ENCODE measurements at places on chromosomes 13 and 19. TPM values are rescaled to one million over a fixed set of nuclear protein-coding genes. Genes with fewer than 3 reads are reported as not detected.

Gene TBC1D4
- total RNA-seq, result 30.5 TPM

Gene KLC3
- total RNA-seq, result 0.35 TPM

Gene ZSCAN4
- total RNA-seq, result 0.18 TPM

Gene ZNF490
- 8.4 TPM for total RNA-seq

Gene CGB2
- not detected for total RNA-seq

Gene EDDM13
- total RNA-seq, result 1.2 TPM

Gene ATXN8OS
- not detected for total RNA-seq

Gene ZNF540
- 3.0 TPM for total RNA-seq

Gene IGFL1
- not detected for total RNA-seq

Gene ZNF460
- total RNA-seq, result 66.0 TPM

DNA sequence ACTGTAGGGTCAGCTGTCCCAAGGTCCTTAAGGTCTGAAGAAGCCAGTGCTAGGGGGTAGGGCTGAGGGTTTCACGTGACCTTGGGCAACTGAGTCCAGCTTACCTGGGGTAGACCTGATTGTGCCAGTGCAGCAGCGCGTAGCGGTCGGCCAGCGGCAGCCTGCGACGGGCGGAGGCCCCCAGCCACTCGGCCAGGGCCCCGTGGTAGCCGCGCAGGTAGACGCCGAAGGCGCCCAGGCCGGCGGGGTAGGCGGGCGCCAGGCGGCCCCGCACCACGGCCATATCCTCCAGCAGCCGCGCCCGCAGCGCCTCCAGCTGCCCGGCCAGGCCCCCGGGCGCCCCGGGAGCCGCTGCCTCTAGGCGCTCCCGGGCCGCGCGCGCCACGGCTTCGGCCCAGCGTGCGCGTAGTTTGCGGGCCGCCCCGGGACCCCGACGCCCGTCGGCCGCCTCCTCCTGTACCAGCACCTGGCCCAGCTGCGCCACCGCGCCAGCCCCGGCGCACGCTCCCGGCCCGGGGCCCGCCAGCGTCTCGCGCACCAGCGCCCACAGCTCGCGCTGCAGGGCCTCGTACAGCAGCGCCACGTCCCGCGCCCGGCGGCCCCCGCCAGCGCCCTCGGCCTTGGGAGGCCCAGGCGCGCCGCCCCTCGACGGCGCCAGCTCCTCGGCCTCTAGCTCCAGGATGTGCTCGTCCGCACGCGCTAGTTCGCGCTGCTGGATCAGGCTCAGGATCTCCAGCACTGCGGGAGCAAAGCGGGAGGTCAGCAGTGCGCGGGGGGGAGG, 10.9 kb downstream of the EXOC3L2 start:
- no peak for DNase-seq

DNA sequence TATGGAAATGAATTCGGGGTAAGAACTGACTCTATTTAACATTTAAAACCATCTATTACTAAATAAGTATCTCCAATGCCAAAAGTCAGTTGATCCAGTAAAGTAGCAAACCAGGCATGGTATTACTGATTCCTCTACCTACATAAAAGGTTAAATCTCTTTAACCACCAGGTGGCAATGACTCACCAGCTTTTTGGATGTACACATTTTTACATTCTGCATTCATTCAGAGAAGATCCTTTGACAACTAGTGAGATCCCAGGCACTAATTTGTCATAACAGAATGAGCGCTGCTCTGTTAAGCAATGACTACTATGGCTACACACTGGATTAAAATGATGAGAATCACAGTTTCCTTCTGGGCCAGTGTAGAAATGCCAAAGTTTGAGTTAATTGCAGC, 329.8 kb upstream of the GPC6 start:
- DNase-seq, result no peak

DNA sequence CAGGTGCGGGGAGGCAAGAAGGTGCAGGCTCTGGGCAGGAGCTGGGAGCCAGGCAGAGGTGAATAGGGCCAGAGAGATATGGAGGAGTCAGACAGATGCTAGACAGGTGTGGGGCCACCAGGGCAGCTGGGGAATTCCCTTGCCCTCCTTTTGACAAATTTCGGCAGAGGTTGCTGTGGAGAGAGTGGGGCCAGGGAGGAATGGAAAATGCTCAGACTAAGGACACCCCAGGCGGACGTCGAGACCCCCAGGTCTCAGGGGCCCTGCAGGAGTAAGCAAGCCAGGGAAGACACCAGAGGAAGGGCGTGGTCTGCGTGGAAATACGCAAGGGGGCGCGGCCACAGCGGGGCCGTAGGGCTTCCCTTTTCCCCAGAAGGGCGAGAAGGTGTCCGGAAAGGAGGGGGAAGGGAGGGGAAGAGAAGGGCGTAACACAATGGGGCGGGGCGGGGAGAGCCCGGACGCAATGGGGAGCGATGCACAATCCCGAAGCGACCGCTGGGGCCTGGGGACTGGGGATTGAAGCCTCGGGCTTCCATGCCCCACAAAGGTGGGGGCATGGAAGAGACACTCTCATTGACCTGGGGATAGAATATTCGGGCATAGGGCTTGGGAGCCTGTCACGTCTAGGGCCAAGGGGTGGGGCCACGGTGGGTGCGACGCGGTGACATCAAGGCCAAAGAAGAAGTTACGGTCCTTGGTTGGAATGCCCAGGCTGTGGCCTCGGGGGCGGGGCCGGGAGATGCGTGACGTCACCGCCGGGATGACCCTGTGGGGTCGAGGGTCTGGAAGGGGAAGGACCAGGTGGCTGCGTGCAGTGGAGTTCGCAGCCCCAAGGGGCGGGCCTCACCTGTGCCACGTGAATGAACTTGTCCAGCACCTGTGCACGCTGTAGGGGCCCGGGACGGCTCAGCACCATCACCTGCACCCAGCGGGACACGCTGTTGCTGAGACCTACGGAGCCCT, 8.2 kb downstream of the RASGRP4 start:
- DNase-seq, result peak; percentile 69

- no peak for DNase-seq
Observed at GRCh38 chr19:50003810-50004419, 21.3 kb downstream of the VRK3 start.

DNA sequence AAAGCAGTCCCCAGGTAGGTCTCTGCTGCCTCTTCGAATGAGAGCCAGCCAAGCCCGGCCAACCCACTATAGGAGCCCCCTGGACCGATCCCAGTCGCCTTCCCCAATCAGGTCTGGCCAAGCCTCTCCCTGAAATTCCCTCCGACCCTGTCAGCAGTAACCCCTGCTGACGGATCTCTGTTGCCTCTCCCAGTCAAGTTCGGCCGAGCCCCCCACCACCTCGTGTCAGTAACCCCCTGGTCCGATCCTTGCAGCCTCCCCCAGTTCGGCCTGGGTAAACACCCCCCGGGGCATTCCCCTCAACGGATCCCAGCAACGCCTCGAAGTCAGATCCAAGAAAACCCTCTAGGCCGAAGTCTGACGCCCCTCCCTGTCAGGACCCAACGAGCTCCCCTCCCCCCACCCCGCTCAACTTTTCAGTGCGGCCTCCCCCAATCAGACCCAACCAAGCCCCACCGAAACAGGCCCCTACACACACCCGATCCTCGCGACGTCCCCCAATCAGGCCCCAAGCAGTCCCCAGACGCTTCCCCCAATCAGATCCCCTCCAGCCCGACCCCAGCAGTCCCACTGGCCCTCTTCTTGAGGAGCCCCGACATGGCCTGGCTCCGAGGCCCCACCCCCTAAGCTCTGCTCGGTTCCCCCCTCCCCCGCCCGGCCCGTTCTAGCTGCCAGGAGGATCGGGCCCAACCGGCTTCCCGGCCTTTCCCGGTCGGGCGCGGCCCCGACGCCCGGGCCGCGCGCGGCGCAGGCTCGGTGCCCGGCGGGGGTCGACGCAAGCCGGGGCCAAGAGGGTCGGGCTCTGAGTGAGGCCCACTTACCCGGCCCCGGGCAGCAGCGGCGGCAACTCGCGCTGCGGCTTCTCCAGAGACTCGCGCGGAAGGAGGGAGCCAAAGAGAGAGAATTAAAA, 1.8 kb downstream of the TNPO2 start:
- peak; percentile 59 for DNase-seq

GRCh38 chr19:11045536-11045935, 43.7 kb upstream of the LDLR start:
- DNase-seq, result no peak

DNA sequence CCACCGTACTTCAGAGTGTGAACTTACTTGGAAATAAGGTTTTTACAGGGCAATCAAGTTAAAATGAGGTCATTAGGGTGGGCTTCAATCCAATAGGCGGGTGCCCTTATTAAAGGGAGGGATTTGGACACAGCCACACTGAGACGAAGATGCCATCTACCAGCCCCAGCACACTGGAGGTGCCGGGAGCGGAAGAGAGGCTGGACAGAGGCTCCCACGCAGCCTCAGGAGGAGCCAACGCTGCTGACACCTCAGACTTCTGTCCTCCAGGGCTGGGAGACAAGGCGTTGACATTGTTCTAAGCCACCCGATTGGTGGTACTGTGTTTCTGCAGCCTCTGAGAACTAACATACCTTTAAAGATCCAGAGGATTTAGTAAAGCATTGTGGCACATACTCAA, 12.6 kb upstream of the RAB20 start:
- no peak for DNase-seq

GRCh38 chr13:110699148-110700145, 6.5 kb downstream of the CARS2 start:
- no peak for DNase-seq

GRCh38 chr13:48817166-48817802, 158.4 kb upstream of the FNDC3A start:
- DNase-seq, result no peak

GRCh38 chr19:15449620-15450527, at the start of gene WIZ:
WIZ (minus strand) TSS chr19:15449956; CDS start chr19:15448307, 1,649 bp downstream.
- DNase-seq, result no peak

DNA sequence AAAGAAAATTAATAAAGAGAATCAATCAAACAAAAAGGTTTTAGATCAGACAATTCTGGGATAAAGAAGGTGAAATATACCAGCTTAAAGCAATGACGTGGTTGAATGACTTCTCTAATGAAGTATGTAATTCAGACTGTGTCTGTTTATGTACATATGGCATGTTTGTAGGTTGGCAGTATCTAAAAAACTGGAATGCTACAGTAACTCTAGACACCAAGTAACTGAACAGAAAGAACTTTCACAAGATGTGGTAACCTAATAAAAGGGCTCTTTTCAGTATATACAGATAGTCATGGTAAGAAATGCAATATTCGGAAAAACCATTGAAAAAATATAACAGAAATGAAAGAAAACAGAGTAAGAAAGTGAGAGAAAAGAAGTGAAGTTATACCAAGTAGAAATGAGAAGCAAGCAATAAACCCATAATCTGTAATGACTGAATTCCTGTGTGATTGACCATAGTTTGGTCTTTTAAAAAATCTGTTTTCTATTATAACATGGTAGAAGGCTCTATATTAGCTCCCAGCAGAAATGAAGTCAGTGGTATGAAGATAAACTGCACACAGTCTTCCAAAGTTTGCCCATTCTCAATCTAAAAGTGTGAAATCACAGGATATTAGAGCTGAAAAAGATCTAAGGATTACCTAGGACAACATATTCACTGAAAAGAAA, 31.4 kb downstream of the ELF1 start:
- DNase-seq, result no peak

GRCh38 chr19:2012941-2013682, 2.4 kb downstream of the BTBD2 start:
- DNase-seq, result no peak

- peak; percentile 54 for DNase-seq
Observed at GRCh38 chr13:51832471-51833152, 12.4 kb downstream of the TMEM272 start.

DNA sequence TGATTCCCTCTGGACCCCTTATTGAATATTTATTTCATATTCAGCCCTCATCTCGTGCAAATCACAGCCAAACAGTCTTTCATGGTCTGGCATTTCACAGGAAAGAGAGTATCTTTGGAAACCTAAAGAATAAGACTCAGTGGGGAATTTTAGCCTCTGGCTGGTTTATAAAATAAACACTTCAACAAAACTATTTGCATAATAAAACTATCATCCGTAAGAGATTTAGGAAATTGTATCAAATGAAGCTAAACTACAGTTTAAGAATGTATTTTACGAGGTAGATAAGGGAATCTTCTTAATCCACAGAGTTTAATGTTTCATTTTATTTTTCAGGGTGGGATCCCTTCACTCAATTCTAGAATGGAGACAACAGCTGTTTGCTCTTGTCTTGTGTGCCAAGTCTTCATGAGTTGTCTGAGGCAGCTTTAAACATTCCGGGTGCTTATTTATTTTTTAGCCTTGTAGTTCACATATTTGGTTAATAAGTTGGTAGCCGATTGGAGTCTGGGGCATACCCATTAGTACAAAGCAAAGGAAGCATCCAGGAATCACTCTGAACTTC, 634.4 kb upstream of the KLF12 start:
- DNase-seq, result no peak

GRCh38 chr19:18657590-18658365, 20.9 kb downstream of the KLHL26 start:
- DNase-seq, result no peak

GRCh38 chr13:56317841-56318240, 822.9 kb upstream of the PRR20A start:
- DNase-seq, result no peak

- DNase-seq, result no peak
Observed at GRCh38 chr13:53007872-53008271, 20.7 kb upstream of the OLFM4 start.

- peak; percentile 79 for DNase-seq
Observed at GRCh38 chr19:29831041-29831548, 19.3 kb downstream of the CCNE1 start.

- DNase-seq, result no peak
Observed at GRCh38 chr19:38494379-38494778, 60.9 kb downstream of the RYR1 start.

DNA sequence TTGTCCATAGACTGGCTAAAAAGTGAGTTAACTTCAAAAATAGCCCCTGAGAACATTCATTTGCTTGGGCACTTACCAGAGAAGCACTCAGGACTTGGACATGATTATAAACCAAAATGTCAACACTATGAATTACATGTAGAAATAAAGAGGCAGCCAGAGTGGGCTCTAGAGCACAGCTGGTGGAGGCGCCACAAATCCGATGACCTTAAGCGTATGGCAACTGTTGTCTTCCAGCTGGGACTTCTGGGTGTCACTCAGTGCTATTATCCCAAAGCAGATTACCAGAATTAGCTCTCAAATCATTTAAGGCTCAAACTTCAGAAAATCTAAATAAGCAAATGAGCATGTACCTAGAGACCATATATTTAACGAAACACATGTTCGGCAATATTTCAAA, 1255.5 kb upstream of the SLC10A2 start:
- no peak for DNase-seq

GRCh38 chr13:41122838-41123237, 9.8 kb downstream of the KBTBD6 start:
- DNase-seq, result no peak
